ENCODE measurements at places on chromosomes 16 and 17.

DNA sequence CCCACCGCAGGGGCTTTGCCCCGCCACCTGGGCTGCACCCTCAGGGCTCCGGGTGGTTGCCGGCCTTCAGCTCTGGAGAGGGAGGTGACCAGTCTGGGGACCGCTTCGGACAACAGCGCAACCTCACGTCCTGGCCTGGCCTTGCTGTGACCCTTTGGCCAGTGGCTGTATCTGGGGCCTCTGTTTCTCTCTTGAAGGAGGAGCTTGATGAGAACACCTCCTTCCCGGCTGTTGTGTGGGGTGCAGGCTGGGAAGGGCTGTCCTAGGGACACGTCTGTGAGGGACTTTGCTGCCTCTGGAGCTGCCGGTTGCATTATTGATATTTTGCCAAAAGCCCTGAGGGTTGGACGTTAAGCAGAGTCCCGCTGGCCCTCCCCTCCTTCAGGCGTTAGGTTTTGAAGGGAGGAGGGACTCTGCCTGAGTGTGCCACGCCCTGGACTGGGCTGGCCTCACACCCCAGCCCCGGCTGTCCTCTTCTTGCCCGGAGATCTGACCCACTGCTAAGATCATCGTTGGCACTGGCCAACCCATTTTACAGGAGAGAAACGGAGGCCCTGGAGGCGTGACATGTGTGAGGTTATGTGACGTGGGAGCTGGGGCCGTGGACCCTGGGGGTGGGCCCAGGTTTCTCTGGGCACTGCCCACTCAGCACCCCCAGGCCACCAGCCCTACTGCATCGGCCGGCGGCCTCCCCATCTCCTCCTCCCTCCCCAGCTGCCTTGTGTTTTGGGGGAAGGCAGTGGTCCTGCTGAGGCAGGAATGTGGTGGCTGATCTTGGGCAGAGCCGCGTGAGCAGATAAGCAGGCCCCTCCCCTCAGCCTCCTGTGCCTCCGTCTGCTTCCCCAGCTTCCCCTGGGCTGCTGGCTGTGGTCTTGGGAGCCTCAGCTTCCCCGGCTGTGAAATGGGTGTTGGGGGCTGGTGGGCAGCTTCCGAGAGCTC lies 8.5 kb downstream of the ZFPM1 start:
- no peak for DNase-seq

- no peak for DNase-seq
Measured at GRCh38 chr16:49345829-49346228, 27.8 kb upstream of the C16orf78 start.

- DNase-seq = no peak
Measured at GRCh38 chr16:28555561-28555960, 1.8 kb downstream of the SGF29 start.

DNA sequence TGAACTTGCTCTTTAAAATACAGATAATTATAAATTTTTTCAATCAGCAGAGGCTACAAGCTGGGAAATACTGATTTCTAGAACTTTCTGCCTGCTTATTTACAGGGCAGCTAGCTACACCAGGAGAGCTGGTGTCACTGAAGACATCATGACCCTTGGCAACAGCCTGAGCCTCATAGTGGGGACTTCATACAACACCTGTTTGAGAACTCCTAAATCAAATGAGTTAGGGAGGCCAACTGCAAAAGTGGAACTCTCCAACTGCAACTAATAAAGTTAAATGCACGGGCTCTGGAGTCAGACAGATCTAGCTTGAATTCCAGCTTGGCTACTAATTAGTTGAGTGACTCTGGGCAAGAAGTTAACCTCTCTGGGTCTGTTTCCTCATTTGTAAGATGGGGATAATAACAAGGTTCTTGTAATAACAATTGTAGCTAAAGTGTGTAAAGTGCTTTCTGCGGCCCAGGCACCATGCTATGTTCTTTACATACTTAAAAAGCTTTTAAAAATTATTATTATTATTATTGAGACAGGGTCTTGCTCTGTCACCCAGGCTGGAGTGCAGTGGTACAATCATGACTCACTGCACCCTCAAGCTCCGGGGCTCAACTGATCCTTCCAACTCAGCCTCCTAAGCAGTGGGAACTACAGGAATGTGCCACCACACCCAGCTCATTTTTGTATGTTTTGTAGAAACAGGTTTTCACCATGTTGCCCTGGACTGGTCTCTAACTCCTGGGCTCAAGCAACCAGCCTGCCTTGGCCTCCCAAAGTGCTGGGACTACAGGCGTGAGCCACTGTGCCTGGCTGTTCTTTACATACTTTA lies 33.4 kb downstream of the VAC14 start:
- no peak for DNase-seq

GRCh38 chr16:74623214-74623838 lies 16.4 kb upstream of the GLG1 start:
- no peak for DNase-seq

DNA sequence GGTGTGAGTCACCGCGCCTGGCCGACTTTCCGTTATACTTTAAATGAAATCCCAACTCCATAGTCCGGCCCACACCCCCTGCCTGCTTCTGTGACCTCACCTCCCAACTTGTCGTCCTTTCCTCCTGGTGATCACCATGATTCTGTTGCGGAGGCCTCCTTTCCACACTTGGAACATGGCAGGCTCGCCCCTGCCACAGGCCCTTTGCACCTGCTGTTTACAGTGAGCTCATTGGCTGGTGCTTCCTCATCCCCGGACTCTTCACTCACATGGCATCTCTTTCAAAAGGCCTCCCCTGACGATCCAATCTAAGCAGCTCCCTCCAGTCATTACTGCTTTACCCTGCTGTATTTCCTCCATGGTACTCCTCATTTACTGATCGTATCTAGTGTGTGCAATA lies 64.6 kb downstream of the RAP1GAP2 start:
- no peak for DNase-seq

DNA sequence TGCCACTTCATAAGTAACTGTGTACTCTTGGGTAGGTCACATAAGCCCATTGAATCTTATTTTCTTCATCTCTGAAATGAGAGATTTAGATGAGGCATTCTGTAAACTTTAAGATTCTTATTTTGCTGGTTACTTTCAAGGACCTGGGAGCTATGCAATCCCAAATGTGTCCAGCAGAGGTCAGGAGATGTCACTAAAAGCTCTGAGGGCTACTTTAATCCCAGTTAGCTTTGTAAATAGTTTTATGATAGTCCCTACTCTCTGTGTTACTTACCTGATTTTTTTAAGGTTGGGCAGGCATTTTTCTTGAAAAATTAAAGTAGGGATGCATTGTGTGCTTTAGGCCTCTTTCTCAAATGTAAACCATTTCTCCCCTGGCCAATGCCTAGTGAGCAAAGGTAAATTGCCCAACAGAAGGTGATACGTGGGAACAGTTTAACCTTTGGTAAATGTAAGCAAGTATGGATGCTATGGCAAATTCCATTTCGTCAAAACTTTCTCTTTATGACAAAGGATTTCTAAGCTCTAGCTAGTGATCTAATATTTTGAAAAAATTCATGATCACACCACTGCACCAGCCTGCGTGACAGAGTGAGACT lies 57.1 kb upstream of the WSB1 start:
- no peak for DNase-seq

DNA sequence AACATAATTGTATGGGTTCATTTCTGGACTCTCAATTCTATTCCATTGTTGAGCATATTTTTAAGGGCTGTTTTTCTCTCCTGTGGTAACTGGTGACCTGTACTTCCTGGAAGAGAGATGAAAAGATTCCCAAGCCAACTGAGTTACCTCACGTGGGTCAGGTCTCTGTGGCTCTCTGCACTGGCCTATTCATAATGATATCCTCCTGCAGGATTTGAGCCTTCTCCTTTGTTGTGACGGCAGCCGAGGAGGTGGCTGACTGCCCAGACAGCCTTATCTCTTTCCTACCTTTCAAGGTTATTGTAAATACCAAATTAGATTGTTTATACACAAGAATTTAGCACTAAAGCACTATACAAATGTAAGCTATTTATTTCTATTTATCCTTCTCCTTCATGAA lies 2.7 kb upstream of the ACE start:
- DNase-seq = no peak

- DNase-seq = no peak
Measured at GRCh38 chr16:53821957-53822625, 118.1 kb downstream of the FTO start.

DNA sequence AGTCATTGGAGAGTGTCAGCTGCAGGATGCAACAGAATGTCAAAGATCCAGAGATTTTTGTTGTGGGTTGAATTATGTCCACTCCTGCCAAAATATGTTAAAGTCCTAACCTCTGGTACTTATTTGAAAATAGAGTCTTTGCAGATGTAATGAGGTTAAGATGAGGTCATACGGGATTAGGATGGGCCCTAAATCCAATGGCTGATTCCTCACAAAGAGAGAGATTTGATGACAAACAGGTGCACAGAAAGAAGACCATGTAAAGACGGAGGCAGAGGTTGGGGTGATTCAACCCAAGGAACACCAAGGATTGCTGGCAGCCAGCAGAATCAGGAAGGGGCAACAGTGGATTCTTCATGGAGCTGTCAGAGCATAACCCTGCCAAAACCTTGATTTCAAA lies 34.5 kb upstream of the USP22 start:
- no peak for DNase-seq

GRCh38 chr16:59913666-59914065 lies 1179.5 kb upstream of the GOT2 start:
- no peak for DNase-seq

- no peak for DNase-seq
Measured at GRCh38 chr17:64161380-64162176, 31.6 kb upstream of the ERN1 start.

DNA sequence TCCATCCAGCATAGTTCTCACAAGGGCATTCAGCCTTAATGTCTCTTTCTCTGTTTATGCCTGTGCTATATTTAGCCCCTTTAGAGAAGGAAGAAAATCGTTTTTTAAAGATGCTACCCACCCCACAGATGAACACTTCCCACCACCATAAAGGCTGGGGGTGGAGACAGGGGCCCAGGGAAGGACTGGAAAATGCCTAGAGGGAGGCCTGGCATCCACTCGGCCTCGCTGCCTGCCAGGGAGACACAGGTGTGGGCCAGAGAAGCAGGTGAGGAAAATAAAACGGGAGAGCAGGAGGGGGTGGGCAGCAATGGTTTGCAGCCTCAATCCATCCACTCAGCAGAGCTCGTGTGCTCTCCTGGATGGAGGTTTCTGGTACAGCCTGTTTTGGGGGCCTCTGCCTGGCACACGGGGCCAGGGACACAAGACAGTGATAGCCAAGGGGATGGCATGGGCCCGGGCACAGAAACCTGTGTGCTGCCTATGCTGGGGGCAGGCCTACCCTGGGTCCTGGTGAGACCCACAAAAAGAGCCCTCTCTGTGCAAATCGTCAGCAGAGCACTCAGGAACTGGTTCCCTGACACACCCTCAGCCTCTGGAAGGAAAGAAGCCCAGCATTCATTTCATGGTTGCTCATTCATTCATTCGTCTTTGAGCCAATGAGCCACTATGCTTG lies 121.4 kb downstream of the C16orf78 start:
- DNase-seq = no peak

GRCh38 chr17:35775583-35775982 lies 14.9 kb downstream of the C17orf50 start:
- no peak for DNase-seq

DNA sequence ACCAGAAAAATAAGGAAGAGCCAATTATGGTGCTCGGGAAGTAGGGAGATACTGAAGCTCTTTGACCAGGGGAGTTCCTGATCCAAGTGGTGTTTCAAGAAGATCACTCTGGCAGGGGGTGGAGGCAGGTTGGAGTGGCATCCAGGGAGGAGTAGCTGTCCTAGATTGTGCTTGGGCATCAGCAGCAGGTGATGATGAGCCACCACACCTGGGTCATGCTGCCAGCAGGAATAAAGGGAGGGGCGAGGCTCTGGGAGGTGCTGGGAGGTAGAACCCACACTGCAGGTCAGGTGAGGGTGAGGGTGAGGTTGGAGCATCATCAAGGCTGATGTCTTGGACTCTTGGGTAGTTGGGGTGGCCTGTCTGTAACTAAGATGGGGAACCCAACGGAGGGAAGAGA lies 35.4 kb upstream of the ADGRG1 start:
- DNase-seq = no peak

- DNase-seq = no peak
Measured at GRCh38 chr16:20976576-20976975, 76.0 kb downstream of the LYRM1 start.

DNA sequence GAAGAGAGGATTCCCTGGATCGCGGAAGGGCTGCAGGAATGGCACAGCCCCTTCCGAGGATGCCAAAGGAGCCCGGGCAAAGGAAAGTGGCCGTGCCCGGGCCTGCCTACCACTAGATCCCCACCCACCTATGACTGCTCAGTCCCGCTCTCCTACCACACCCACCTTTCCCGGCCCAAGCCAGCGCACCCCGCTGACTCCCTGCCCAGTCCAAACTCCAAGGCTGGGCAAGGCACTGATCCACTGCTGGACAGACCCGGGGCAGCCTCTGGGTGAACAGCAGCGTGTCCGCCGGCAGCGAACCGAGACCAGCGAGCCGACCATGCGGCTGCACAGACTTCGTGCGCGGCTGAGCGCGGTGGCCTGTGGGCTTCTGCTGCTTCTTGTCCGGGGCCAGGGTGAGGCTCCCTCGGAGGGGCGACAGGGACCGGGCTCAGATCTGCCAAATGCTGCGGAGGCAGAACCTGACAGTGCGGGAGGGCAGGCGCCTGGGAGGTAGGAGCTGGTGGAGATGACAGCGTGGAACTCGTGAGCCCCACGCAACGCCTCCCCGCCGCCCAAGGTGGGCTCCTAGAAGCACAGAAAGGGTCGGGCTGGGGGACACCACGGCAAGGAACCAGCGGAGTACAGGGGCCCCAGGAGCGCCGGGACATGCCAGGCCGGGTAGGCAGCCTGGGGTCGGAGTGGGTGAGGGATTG lies at the start of gene CES2:
Gene CES2, plus strand, starts transcription at position 203 of the 698 bp plus-strand sequence. Its CDS starts 120 bp downstream, at position 323.
- no peak for DNase-seq

DNA sequence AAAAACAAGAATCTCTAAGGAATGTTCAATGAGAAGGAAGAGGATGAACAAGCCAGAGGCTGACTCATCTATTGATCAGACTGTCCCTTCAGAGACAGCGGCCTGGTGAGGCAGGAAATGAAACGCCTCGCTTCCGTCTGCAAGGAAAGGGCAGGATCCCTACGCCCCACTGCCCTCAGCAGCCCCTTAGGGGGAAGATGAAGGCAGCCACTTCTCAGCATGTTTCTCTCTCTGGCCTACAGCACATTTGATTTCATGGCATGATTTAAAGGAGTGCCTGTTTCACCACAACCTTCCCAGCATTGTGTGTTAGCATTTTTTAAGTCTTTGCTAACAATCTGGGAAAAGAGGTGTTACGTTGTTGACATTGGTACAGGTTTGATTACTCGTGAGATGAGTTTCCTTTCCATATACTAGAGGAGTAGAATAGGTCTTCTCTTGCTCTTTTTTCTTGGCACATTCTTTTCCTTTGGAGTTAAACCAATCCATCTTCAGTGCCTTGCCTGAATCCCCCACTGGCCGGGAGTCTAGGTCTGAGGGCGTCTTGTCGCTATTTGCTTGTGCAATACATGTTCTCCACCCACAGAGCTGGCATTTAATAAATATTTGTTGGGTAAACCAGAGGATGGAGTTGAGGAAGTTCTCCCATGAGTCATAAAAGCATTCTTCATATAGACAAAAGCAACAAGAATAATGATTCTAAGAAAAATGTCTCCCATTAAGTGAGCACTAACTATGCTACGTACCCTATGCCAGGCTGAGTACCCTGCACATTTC lies 47.4 kb downstream of the RBFOX3 start:
- no peak for DNase-seq

- no peak for DNase-seq
Measured at GRCh38 chr16:74221828-74222227, 74.8 kb upstream of the PSMD7 start.

GRCh38 chr16:30085247-30085646 lies 6.5 kb downstream of the TBX6 start:
- DNase-seq = no peak
